ENCODE measurements at places on chromosomes 2 and 18.

DNA sequence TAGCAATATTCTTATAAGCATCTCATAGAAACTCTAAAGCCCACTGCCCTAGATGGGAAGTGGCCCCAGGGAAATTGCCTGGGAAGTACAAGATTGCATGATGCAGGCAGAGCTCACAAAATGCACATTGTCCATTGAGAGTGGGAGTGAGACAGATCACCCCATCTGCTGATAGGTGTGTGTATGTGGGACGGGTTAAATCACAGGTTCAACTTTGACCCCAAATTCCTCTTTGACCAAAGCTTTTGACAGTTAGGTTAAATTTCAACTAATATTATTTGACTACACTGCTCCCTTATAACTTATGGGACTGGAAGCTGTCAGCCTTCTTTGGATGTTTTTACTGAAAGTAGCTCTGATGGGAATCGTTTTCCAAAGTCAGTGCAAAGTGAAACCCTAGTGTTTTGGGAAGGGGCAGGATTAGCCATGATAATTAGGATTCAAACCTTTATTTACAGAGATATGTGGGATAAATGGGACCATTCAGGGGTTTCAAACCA, 11.4 kb upstream of the FABP1 start:
- DNase-seq = no peak

GRCh38 chr2:175937216-175937615, 64.9 kb downstream of the LNPK start:
- no peak for DNase-seq

DNA sequence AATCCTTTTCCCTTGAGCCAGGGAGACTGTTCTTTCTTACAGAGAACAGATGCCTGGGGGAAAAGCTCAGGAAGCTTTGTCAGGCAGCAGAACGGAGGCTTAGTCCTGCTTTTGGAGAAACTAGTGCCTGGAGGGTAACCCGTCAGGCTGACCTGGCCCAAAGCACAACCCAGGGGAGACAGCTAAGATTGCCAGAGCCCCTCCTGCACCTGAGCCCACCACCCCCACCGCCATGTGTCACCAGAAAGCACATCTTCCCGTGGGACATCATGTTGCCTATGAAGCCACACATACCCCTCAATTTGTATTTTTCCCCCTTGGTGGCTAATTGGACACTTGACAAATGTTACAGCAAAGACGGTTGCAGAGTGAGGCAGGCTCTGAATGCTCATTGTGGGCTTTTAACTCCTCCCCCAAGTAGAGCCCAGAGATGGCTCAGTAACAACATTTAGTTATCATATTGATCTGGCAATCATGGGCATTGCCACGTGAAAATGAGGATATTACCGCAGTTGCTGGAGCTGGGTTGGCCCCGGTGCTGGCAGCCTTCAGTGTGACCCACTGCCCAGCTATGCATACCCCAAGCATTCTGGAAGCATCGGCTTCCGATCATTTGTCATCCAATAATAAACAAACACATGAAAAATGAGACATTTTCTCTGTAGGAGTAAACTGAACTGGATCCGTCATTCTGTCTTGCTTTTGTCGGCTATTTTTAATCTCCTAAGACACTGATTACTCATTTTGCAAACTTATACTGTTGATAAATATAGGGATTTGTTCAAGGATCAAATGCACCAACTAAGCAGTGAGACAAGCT, 229.5 kb downstream of the ATAD2B start:
- no peak for DNase-seq

DNA sequence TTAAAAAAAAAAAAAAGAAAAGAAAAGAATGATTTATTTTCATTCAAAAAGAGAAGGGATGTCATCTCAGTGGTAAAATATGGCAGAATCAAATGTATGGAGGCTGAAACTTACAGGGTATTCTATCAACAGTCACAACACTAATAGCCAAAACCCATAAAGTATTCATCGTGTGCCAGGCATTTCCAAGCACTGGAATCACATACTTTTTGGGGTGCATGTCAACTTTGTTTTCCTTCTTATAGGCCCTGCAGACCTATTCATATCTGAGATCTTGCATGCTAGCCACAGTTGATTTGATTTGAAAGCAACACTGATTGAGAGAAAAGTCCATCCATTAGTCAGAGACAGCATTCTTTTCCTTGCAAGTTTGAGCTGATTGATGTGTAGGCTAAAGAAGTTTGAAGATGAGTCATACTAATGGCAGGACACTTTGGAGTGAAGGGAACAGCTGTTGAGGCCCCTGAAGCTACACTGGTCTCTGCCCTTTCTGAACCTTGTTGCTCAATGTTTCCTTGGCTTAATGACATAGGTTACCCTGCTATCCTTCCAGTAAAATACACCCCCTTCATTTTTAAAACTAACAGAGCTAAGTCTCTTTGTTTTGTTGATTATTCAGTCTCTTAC, 22.0 kb downstream of the KATNAL2 start:
- DNase-seq = peak; percentile 94

- no peak for DNase-seq
Measured at GRCh38 chr2:240822280-240822847, 2.3 kb upstream of the KIF1A start.

All from RPMI7951 (cell line).